Activated naive CD8-positive, alpha-beta T cell treated with anti-CD3 and anti-CD28 coated beads for 36 hours (primary cell): ENCODE measurements at places on chromosomes 2 and 18. TPM values are rescaled to one million over a fixed set of nuclear protein-coding genes. Genes with fewer than 3 reads are reported as not detected.

- H3K4me1 ChIP-seq: no peaks in the 10 kb centered on the region
- H3K4me3 ChIP-seq: no peak overlapping the region
- H3K36me3 ChIP-seq: no peaks in the 10 kb centered on the region
- H3K27ac ChIP-seq: no peak overlapping the region
- no peak for DNase-seq
Observed at GRCh38 chr2:145095641-145096435, 575.9 kb upstream of the ZEB2 start.

DNA sequence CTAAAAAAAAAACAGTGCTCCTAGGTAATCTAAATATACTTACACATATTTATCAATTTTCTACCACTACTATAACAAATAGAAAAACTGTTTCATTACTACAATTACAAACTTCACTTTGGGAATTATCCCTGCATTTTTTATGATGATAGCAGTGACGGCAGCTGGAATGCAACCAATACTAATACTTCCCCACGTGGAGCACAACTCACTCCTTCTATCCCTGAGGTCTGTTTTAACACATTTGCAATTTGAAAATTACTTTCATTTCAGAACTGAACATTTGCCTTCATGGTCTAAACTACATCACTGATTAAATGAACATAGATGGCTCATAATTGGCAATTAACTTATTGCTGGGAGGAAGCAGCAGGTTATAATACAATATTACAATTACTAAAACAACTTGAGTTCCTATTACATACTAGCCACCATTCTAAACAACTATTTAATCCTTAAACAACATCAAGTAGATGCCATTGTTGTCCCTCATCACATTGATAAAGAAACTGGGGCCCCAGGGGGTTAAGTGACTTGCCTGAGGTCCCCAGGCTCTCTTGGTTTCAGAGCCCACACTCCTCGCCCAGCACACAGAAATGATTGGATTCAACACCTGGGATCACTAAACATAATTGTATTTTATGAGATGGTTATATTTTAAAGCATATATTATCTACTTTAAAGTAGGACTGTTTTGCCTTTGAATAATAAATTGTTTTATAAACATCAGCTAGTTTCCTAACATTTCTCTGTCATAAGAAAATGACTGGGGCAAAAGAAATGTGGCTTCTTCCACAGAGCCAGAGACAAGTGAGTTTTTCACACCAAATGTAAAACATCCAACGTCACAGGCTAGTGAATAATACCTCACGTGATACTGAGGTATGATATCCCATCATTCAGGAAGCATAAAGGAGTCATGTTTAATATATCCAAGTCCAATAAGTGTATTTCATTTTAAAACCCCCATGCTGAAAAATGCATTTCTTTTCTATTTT is 6.2 kb downstream of the COLEC12 start:
- H3K27me3 ChIP-seq: peaks cover 29% of the 10 kb centered on the region
- no peak overlapping the region for H3K27ac ChIP-seq
- DNase-seq: no peak
- peaks cover 1% of the 10 kb centered on the region for H3K4me1 ChIP-seq
- H3K4me3 ChIP-seq: no peak overlapping the region
- H3K36me3 ChIP-seq: no peaks in the 10 kb centered on the region

Gene EIF2AK2
- total RNA-seq: 74.8 TPM

- H3K4me1 ChIP-seq: peaks cover 3% of the 10 kb centered on the region
- H3K4me3 ChIP-seq: no peak overlapping the region
- H3K27ac ChIP-seq: no peak overlapping the region
Observed at GRCh38 chr2:101230541-101231001, 22.1 kb upstream of the CNOT11 start.

Gene FZD7
- 0.52 TPM for total RNA-seq
